ENCODE measurements at places on chromosomes 1 and 21.
A peak's percentile ranks its signal among the peaks of the same experiment; 100 is the strongest.

- no peak for DNase-seq
These were observed 83.2 kb upstream of the PBX1 start for GRCh38 chr1:164475834-164476233.

- DNase-seq = no peak
These were observed 72.8 kb upstream of the HSD17B7 start for GRCh38 chr1:162717548-162718184.

GRCh38 chr1:48207536-48208075 is 14.9 kb upstream of the SLC5A9 start:
- no peak for DNase-seq

GRCh38 chr1:61094677-61095469 is 12.5 kb downstream of the NFIA start:
- DNase-seq = no peak

DNA sequence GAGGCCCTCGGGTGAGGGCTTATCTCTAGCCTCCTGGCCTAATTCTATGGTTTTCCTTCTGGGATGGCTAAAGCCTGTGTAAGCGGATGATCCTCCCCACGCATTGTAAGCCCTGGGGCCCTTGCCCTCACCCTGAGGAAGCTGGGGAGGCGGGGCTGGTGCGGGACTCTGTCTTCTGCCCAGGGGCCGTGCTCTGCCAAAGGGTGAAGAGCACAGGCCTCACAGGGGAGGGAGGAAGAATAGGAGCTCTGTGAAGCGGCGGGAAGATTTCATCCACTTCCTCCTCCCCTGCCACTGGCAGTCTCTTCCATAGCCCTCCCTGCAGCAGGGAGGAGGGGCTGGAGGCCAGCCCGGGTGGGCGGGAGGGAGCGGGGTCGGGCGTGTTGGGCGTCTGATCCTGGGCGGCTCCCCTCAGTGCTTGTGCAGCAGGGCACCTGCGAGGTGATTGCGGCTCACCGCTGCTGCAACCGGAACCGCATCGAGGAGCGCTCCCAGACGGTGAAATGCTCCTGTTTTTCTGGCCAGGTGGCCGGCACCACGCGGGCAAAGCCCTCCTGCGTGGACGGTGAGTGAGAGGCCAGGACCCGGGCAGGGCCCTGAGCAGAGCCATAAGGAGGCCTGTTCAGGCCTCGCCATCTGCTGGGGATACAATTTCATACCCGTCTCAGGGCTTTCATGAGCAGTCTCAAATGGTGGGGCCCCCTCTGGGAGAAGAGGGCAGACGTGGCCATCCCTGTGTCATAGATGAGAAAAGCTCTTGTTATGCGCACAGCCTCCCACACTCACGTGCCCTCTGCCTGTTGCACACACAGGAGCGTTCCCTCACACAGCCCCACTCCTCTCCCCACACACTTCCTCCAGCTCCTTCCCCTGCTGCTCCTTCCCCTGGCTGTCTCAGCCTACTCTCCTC is 7.7 kb upstream of the PPM1J start:
- DNase-seq = peak; percentile 32

DNA sequence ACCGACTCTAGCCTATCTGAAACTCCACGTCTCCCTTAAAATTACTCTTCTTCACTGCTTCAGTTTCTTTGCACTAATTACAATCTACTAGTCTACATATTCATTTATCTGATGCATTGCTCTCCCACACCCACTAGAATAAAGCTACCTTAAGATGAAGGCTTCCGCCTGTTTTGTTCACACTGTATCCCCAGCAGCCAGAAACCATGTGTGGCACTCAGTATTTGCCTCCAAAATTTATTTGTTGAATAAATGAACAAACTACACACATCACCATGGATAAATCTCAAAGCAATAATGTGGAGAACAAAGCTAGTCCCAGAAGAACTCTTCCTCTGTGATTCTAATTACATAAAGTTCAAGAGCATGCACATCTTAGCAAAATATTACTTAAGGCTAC is 95.7 kb downstream of the DSCAM start:
- no peak for DNase-seq

DNA sequence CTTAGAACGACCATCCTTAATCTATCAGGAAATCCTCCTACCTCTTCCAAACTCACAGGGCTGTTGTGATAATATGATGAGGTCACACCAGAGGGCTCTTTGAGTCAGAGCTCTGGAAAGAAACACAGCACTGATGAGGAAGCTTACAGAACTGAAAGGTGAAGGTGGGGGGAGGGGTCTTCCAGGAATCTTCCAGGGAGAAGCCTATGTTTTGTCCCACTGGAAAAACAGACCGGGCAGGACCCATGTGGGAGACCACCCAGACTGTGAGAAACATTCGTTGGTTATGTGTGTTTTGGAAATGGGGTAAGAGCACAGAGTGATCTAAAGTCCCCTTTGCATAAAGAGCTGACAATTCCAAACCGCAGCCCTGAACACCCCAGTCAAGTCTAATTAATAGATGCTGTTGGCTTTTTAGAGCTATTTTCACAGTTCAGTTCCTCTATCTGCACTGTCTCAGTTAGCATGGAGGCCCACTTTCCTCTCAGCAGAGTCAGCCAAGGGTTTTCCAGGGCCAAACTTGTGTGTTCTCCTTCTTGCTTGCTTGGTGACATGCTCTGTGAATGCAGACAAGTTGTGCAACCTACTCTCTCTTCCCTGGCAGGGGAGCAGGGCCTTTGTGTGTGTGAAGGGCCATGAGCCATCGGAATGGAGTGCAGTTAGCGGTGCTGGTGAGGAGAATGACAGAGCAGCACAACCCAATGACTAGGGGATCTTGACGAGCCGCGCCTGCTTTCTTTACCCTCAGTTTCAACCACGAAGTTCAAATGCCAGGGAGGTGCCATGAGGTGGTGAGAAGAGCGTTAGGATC is 12.3 kb downstream of the PHLDA3 start:
- DNase-seq = no peak

DNA sequence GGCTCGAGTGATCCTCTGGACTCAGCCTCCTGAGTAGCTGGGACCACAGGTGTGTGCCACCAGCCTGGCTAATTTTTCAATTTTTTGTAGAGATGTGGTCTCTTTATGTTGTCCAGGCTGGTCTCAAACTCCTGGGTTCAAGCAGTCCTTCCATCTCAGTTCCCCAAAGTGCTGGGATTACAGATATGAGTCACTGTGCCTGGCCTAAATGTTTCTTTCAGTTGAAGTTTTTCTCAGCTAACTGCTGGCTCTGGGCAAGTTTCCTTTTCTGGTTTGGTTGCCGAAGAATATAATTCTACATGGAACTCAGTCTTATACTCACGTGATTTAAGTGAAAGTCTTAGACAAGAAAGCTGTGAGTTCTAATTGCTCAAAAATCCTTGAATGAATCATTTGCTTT is 57.0 kb downstream of the SASS6 start:
- no peak for DNase-seq

DNA sequence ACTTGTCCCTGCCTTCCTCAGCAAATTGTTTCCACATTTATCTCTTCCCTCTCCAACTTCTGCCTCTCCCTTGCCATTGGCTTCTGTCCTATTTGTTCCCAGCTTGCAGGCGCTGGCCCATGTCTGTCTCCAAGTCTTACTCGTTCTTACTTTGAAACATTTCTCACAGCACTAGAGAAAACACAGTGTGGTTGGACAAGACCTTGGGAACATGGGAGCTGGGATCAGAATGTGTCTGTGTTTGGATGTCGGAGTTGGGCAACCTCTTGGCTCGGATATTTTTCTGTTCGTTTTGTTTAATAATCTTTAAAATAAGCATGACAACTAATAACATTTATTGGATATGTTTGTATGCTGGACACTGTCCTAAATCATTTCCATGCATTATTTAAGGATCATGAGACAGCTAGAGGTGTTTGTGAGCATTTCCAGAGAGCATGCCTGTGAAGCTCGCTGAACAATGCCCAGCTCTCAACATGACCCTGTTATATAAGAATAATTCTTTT is 5.9 kb upstream of the BRWD1 start:
- DNase-seq = no peak

GRCh38 chr1:228540161-228540917 is 53.2 kb downstream of the RNF187 start:
- no peak for DNase-seq

DNA sequence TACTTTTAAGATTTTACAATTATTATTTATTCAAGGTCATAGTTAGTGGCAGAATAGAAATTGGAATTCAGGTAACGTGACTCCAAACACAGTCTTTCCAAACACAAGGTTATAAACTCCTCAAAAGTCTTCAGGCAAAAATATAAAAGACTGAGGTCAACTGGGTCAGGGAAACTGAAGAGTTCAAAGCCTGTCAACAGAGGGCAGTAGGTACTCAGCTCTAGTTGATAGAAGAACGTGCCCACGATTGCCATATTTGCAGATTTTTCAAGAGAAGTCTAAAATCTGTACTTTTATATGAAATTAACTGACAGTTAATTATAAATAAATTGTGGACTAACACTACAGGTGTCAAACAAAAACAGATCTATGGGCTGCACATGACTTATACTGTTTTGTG is 135.0 kb downstream of the LHX4 start:
- DNase-seq = no peak

GRCh38 chr1:170749549-170749948 is 85.6 kb downstream of the PRRX1 start:
- no peak for DNase-seq

GRCh38 chr1:40980453-40981121 is 1.1 kb downstream of the CTPS1 start:
- peak; percentile 58 for DNase-seq

DNA sequence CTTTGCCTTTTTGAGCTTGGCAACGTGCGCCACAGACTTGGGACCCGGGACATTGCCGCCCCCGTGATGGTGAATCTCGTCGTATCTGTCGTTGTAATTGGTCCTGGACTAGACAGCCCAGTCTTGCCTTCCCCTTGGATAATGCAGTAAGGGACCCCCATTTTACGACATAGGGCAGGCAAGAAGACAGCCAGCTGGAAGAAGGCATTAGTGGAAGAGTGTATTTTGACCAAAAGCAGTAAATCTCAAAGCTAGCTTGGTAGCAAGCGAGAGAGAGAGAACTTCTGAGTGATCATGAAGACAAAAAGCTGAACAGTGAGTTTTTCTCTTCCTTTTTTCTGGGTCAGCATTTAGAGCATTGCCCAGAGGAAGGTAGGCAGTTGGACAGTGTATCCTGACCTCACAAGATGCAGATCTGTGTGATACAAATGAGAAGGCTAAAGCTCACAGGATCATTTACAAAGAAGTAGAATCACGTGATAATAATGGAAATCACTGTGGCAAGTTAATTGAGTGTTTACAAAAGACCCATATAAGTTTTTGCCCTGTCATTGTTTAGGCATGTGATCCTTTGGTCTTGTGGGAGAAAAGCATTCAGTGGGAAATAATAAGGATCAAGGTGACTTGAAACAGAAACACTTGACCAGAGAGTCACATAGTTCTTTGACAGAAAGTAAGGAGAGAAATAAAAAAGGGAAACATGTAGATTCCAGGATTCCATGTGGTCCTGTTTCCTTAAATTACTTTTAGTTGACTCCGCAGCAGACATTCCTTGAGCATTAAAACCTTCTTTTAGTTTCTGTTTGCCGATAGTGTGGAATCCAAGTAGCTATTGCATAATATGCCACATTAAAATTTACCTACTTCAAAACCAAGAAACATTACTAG is 66.3 kb downstream of the CNST start:
- DNase-seq = no peak

- no peak for DNase-seq
These were observed 2.5 kb upstream of the GBP4 start for GRCh38 chr1:89201106-89201794.

GRCh38 chr1:205688171-205689080 is 8.1 kb upstream of the SLC45A3 start:
- DNase-seq = no peak

DNA sequence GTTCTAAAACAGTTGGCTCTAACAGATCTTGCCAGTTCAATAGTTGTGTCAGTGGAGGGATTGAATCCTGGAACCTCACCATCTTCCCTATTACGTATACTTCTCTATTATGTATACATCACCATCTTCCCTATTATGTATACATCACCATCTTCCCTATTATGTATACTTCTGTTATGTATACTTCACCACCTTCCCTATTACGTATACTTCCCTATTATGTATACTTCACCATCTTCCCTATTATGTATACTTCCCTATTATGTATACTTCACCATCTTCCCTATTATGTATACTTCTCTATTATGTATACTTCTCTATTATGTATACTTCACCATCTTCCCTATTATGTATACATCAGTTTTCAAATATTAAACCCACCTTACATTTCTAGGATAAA is 34.4 kb upstream of the HP1BP3 start:
- no peak for DNase-seq

DNA sequence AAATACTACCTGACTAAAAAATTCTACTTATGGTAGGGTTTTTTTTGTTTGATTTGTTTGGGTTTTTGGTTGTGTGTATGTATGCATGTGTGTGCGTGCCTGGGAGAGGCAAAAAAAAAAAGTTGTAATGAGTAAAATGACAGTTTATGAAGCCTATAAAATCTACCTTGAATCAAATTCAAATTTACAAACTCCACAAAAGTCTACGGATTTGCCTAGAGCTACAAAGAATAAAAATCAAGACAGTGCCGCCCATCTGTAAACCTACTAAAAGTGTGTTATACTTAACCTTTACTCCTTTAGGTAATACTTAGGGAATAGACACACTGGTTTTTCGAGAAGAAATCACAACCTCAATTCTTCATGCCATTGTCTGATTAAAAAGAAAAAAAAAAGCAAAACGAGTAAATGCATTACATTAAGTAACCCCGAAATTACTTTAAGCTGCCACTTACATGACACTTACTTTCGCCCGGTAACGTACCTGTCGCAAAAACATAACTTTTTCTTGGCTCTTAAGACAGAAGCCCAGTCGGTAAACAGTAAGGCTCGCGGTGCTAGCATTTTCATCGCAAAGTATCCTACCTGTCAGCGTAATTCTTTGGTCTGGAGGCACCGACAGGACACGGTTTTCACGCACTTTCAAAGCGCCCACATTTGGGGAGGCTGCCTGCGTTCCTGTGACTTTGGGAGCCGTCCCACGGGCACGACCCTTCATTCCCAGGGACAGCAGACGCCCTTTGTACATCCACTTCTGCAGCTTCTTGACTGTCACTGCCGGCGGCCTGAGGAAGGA is 951 bp downstream of the SYDE2 start:
- peak; percentile 22 for DNase-seq

GRCh38 chr1:45008076-45008475 is 3.0 kb downstream of the HECTD3 start:
- DNase-seq = no peak

All from activated naive CD4-positive, alpha-beta T cell treated with Interleukin-2 at 50 U/mL for 16 hours (primary cell).